Occipital lobe (tissue), 3 donors: ENCODE measurements at places on chromosomes 6 and 20.
A peak's percentile ranks its signal among the peaks of the same experiment; 100 is the strongest.

- peak; percentile 89 for DNase-seq
Observed at GRCh38 chr6:43246301-43247113, 3.2 kb downstream of the TTBK1 start.

- DNase-seq = no peak
Observed at GRCh38 chr20:10119336-10119735, 84.5 kb downstream of the ANKEF1 start.

DNA sequence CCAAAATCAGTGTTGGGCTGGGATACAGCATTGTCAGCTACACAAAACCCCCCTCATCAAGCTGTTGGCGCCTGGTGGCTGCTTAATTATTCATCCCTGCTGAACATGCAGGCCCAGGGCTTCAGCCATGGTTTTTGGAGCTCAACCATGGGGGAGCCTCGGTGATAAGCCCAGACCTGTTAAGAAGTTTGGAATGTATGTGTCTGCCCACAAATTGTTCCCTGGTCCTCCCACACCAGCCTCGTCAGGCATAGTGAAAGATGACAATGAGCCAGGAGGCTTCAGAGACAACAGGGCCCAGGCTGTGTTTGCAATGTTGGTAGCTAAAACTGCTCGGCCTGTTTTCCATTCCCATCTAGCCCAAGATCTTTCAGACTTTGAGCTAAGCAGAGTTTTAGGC is 34.8 kb upstream of the SIRPA start:
- DNase-seq = no peak

- DNase-seq = no peak
Observed at GRCh38 chr6:38974389-38975151, 74.0 kb upstream of the GLP1R start.

DNA sequence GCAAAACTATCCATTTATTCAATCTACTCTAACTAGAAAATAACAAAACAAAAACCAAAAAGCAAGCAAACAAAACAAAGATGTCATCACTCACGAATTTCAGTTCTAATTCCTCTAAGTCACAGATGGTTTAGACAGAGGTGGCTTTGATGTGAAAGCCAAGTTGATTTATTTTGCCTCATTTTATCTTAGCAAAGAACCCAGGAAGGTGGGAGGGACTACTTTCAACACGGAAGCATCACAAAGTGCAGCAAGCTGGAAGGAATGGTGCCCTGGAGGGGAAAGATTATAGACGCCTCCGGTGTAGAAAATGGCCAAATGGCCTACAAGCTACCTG is 88.4 kb downstream of the LAMP5 start:
- DNase-seq = no peak

DNA sequence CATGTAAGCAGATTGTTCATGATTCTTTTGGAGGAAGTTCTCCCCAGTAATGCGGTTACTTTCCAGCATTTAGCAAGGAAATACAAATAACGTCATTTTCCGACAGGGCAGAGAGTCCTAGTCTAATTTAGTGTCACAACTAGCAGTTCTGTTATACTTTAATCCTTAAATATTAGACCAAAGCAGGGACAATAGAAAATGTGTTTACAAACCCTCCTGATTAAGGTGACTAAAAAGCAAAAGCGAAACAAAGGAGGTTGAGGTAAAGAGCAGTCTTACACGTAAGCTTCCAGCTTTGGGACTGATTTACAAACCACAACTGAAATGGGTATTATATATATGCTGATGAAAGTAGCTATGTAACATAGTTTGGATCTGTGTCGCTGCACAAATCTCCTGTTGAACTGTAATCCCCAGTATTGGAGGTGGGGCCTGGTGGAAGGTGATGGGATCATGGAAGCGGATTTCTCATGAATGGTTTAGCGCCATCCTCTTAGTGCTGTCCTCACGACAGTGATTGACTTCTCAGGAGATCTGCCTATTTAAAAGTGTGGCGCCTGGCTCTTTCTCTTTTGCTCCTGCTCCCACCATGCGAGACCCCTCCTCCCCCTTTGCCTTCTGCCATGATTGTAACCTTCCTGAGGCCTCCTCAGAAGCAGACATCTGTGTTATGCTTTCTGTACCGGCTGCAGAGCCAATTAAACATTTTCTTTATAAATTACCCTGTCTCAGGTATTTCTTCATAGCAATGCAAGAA is 81.9 kb downstream of the PLCB1 start:
- no peak for DNase-seq

GRCh38 chr6:80214436-80215022 is 108.1 kb downstream of the BCKDHB start:
- DNase-seq = no peak

DNA sequence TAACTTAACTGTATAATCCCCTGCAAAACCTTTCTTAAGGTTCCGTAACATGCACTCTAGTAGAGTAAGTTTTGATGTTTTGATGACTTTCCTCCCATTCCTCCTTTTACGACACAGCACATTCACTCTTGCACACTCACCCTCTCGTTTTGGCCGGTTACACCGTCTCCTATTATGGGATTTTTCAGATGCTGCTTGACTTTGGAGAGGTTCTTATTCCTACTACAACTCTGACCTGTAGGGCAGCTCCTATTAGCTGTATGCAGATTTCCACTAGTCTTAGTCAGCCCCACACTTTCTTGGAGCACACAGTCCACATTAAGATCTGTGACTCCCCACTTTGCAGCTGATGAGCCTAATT is 223.7 kb upstream of the SYNCRIP start:
- no peak for DNase-seq

- DNase-seq = no peak
Observed at GRCh38 chr20:32563311-32564272, 21.5 kb downstream of the NOL4L start.

GRCh38 chr20:10483691-10484090 is 48.6 kb downstream of the SLX4IP start:
- DNase-seq = no peak

DNA sequence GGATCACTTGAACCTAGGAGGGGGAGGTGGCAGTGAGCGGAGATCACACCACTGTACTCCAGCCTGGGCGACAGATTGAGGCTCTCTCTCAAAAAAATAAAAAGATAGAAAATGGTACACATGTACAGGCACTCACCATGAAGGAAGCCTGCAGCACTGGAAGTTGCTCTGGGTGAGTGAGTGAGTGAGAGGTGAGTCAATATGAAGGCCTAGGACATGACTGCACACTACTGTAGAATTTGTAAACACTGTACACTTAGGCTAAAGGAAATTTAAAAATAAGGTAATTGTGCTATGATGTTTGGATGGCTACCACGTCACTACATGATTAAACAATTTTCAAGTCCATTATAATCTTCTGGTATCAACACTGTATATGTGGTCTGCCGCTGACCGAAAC is 216.2 kb downstream of the FOXC1 start:
- DNase-seq = no peak

GRCh38 chr6:35096129-35096862 is 44.8 kb downstream of the TCP11 start:
- DNase-seq = no peak

DNA sequence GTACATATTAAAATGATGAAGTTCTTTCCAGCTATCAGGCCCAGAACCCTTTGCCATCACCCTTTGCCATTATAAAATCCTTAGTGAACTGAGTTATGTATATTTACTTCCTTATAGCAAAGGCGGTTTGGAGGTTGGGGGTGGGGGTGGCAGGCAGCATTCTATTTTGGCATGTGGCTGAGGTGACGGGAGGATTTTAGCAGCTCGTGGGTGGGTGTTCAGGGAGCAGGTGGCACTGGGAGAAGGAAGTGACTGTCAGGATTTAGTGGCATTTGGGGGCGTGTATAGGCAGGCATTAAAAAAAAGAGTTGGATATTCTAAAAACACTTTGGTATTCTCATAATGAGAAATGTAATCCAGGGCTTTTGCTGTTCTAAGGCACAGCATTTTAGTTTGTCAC is 150.7 kb downstream of the RIMS1 start:
- peak; percentile 33 for DNase-seq
